ENCODE measurements at places on chromosomes 2 and 18.

GRCh38 chr2:172208791-172209325, 106.2 kb upstream of the DLX2 start:
- no peak for DNase-seq

DNA sequence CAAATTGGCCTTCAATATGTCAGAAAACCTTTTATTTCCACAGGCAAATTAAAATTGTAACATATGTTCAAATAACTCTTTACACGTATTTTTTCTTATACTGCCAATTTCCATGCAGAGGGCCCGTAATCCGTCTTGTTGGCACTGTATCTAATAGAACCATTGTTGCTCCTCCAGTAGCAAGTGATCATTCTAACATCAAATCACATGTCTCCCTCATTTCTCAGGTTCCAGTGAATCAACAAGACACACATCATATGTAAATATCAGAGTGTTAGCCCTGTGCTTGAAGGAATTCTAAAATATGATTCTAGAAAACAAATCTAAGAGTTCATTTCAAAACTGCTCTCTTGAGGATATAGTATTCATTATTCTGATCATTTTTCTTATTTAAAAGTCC, 834.3 kb downstream of the LRRTM4 start:
- DNase-seq = no peak

DNA sequence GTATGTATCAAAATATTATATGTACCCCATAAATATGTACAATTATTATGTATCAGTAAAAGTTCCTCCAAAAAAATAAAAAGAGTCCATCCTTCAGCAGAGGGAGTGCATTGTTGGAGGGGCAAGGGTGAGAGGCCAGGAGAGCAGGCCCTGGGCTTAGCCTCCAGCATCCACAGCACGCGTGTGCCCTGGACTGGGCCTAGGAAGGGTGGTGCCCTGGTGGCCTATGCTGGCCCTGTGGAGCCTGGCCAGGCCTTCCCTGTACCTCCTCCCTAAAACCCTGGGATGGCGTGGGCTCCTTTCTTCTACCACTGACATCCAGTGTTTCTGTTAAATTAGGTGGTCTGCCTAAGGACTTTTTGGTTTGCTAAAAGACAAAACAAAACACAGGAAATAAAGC, 93.4 kb downstream of the SH3RF3 start:
- DNase-seq = no peak

- no peak for DNase-seq
Measured at GRCh38 chr2:145235312-145235711, 715.4 kb upstream of the ZEB2 start.

DNA sequence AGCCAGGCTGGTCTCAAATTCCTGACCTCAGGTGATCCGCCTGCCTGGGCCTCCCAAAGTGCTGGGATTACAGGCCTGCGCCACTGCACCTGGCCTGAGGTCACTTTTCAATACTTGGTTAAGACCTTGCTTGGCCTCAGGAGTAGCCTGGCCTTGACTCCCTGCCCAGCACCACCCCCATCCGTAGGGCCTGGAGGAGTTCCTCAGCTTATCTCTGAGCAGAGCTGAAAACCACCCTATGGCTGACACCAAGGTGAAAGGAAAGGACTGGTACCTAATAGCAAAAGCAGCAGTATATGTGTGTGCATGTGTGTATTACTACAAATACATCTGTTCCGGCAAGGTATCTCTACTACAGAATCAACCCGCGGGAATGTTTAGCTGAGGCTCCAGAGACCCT, 56.0 kb downstream of the STEAP3 start:
- DNase-seq = no peak

GRCh38 chr2:209556354-209556961, 132.6 kb downstream of the MAP2 start:
- no peak for DNase-seq

DNA sequence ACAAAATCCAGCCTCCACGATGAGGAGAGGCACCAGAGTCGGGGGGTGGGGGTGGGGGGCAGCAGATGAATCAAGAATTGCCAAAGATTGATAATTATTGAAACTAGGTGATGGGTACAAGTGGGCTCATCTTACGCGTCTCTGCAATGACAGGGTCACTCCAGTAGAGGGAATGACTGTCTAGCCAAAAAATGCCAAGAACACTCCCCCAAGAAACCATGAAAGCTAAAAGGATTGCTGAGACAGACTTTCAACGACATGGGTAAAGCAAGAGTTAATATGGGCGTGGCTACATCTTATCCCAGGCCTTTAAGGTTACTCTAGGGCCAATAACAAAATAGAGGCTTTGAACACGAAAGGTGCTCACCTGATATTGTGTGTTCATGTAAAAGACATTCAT, 86.5 kb downstream of the STK39 start:
- no peak for DNase-seq

DNA sequence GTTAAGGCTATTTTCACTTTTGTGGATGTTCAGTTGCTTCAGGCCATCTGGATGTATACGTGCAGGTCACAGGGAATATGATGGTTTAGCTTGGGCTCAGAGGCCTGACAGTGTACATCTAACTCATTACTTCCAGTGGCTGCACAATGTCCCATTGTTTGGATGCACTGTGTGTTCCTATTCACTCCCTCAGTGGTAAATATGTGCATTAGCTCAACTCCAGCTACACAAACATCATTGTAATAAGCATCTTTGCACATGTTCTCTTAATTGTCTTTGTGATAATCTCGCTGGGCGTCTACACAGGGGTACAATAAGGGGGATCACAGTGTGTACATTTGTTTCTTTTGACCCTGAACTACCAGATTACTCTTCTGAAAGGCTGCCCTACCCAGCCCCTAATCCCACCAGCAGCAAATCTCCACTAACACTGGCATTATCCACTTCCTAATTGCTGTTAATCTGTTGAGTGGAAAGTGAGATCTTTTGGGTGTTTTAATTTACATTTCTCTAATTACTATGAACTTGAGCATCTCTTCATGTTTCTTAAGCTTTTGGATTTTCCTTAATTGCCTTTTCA, 56.1 kb upstream of the POLE4 start:
- no peak for DNase-seq

DNA sequence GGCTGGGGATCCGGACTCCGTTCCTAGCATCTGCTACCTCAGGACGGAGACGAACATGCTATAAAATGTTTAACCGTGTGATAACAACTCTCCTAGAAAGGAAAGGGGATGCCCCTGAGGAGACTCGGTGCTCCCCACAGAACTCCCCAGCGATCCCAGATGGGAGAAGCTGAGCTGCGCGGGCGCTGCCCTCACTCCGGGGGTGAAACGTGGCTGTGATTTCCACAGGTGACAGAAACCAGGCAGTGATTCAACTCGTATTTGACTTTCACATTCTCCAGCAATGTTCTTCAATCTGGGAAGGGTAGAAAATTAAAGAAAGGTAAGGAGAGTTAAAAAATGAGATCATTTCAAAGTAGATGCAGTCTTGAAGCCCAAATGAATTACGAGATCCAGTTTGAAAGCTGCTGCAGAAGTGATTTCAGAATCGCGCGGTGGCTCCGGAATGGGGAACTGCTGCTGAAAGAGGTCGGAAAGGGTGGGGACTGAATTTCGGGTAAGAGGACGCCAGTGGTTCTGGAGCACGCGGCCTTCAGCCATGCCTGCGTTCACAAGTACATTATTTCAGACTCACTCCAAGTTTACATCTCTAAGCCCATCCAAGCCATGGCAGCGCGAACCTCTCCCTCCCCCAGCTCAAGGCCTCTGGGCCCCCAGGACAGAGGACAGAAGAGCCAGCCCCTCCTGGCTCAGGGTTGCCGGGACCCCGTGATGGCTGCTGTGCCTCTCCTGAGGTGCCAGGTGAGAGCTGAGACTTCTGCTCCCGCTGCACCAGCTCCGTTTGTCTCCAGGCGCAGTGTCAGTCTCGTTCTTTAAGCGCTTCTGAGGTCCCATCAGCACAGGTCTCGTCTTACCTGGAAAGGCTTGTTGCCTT, 39.5 kb downstream of the ADNP2 start:
- DNase-seq = no peak

Data from activated CD4-positive, CD25-positive, alpha-beta regulatory T cell treated with anti-CD3 and anti-CD28 coated beads, Interleukin-2, amount 50 U/mL, for 16 hours (primary cell).